ENCODE measurements at places on chromosomes 7 and 10.

DNA sequence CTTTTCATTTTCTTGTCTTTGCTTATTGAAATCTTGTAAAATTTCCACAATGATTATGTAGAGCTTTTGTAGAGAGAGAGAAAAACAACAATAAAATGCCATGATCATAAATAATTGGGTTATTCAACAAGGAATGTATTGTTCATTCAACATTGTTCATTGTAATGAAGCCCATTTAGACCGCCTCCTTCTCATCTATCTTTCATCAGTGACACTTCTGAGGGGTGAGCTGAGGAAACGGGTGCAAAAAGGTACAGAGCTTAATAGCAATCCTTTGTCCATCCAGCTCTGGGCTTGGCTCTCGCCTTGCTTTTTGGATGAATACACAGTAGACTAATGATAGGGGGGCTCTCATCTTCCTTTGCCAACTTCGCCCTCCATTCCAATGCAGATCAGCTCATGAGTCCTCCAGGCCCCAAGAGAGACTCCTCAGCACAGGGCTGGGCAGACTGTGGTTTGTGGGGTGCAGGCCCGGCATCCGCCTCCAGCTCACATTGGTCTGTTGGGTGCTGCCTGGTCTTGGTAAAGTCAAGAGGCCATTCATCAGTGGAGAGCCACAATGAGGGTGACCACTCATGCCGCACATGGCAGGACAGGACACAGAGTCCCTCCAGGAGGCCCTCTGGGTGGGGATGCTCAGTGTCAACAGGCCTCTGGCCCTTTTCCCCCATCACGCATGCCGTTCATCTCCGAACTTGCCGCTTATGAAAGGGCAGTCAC, 17.9 kb upstream of the PPA1 start:
- no peak for DNase-seq

- no peak for DNase-seq
Observed at GRCh38 chr7:100352984-100353684, 4.8 kb upstream of the PILRB start.

- DNase-seq = no peak
Observed at GRCh38 chr7:70069977-70070376, 471.7 kb downstream of the AUTS2 start.

GRCh38 chr7:22125436-22125835, 179.7 kb upstream of the CDCA7L start:
- no peak for DNase-seq
